ENCODE measurements at places on chromosomes 16 and 17.

- no peak for DNase-seq
Observed at GRCh38 chr16:73610160-73610559, 562.2 kb upstream of the ZFHX3 start.

- no peak for DNase-seq
Observed at GRCh38 chr16:21033264-21033663, 117.4 kb downstream of the DNAH3 start.

DNA sequence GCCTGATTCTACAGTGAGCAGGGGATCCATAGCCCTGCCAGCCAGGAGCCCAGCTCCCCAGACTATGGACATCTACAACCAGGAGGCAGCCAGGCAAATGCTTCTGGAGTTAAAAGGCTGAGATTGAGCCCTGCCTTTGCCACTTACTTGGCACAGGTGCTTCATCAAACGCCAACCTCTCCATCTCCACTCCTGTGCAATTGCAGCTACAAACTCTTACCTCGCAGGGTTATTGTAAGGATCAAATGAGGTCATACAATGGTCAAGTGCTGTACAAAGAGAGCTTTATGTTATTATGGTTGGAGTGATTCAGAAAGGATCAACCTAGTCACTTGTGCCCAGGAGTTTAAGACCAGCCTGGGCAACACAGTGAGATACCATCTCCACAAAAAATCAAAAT, 9.8 kb upstream of the MYO18A start:
- DNase-seq, result no peak

DNA sequence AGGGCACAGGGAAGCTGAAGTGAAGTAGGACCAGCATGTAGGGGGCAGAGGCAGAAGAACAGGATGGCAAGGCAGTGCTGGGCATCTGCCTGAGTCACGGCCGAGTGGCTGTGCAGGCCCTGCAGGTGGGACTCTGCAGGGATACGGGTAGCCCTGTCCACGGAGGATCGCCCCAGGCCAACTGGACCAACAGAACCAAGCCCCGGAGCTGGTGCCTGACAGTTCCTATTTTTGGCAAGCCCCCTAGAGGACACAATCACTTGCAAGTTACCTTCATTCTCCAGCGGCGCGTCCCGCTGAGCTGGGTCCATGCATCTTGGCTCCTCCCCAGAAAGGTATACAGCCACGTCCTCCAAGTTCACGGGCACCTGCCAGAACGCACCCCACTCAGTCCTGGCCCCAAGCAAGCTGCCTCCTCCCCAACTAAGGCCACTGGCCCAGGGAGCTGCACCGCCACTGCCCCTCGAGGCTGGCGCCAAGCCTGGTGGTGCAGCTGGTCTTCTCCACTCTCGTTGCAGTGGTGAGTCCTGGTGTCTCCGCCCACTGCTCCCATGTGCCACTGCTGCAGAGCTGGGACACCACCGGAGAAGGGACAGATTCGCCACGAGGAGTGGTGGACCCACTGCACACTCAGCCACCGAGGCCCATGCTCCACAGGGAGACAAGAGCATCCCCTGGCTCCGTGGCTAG, 6.6 kb downstream of the ZNF500 start:
- DNase-seq, result no peak

- no peak for DNase-seq
Observed at GRCh38 chr17:11459861-11460331, 138.4 kb upstream of the DNAH9 start.

- DNase-seq, result no peak
Observed at GRCh38 chr16:83005653-83006160, 378.9 kb downstream of the CDH13 start.

DNA sequence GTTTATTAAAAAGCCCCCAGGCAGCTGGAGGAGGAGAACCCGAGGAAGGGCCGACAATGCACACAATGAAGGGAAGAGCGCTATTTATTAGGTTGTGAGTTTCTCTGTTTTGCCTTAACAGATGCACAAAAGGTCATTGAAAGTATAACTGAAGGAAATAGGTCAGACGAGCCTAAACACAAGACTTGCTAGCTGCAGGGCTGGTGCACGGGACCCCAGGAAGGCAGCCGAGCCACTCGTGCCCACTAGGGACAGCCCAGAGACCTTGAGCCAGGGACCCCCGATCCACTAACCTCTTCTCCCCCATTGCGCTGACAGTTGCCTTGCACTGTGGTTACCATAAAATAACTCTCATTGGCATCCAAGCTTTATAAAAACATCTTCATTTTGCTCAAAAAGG, 11.3 kb downstream of the LITAFD start:
- no peak for DNase-seq

DNA sequence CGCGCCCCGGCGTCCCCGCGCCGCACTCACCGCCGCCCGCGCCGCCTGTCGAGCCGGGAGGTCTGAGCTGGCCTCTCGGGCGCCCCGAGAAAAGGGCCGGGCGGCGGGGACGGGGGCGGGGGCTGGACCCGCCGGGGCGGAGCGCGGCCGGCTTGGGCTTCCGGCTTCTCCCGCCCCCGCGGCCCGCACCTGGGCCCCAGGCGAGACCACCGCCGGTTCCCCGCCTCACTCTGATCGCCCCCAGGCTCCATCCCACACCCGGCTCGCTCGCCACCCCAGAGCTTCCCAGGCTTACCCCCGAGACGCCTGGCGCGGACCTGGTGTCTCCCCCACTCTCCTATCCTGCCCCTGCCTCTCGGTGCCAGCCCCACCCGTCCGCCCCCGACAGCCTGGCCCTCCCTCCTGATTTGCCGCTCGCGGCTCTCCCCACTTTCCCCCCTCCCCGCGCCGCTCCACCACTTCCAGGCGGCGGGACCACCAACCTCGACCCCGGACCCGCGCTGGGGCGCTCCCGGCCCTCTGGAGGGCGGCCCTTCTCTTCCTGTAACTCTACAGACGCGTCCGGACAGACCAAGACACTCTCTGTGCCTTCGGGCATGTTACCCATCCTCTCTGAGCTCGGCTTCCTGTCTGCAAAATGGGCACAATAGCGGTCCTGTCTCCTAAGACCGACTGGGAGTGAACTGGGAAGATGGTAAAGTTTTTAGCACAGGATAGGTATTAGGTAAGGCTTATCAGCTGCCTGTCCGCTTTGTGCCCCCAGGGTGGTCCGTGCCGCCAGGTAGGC, at the start of gene LITAF:
LITAF (minus strand) TSS at position 64 of the 787 bp plus-strand sequence. CDS start 30,189 bp downstream, outside the sequence.
- peak; percentile 81 for DNase-seq

- DNase-seq, result no peak
Observed at GRCh38 chr16:52921104-52921503, 131.6 kb downstream of the CHD9NB start.

DNA sequence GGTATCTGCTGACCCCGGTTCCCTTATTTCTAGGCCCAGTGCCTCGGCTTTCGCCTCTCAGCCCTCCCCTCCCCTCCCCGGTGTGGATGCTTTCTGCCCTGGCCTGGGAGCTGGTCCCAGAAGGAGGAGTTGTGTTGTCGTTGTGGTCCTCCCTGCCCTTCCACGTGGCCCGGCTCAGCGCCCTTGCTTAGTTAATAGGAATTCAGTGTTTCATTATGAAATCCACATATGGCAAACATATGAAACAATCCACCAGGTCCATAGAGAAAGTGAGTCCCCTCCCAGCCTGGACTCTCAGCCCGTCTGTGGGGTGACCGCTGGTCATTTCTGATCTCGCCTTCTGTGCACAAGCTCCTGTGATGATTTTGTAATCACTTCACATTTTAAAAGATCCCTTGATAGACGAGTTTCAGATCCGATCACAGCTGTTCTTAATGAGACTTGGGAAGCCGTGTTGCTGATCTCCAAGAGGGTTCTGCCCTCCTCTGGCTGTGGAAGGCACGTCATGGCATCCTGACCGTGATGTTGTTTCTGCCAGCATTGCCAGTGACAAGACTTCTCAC, 112.1 kb downstream of the BANP start:
- no peak for DNase-seq

DNA sequence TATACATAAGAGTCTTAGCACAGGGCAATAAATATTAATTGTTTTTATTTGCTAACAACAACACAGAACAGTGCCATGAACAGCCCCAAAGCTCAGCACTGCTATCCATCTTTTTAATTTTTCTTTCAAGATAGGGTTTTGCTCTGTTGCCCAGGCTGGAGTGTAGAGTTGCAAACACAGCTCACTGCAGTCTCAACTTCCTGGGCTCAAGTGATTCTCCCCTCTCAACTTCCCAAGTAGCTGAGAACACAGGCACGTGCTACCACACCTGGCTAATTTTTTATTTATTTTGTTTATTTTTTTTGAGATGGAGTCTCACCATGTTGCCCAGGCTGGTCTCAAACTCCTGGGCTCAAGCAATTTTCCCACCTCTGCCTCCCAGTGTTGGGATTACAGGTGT, 47.6 kb upstream of the AKAP1 start:
- no peak for DNase-seq

DNA sequence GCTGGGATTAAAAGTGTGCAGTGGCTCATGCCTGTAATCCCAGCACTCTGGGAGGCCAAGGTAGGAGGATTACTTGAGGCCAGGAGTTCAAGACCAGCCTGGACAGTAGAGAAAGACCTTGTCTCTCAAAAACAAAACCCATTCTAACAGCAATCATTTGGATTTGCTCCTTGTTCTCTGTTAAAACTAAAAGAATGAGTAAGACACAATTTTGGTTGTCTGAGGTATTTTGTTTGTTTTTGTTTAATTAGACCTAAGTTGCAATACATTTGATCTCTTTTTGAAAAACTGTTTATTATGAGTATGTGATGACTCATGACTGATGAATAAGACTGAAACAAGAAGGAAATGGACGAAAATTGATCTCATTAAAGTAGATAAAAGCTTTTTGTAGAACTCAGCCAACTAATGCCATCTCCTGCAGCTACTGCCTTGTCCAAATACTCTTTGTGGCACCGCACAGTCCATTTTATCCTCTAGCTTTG, 29.0 kb downstream of the GLG1 start:
- DNase-seq, result no peak

- peak; percentile 77 for DNase-seq
Observed at GRCh38 chr16:57372372-57373116, at the start of gene CX3CL1. TSS of gene CX3CL1 (plus strand) at chr16:57372490. CDS start at chr16:57372569, 79 bp downstream.

Measured in left colon (tissue), 2 donors.